ENCODE measurements at places on chromosomes 2 and 18. TPM values are rescaled to one million over a fixed set of nuclear protein-coding genes. Genes with fewer than 3 reads are reported as not detected.
A peak's percentile ranks its signal among the peaks of the same experiment; 100 is the strongest.

- DNase-seq, result no peak
Observed at GRCh38 chr2:238352361-238352760, 32.0 kb downstream of the TRAF3IP1 start.

DNA sequence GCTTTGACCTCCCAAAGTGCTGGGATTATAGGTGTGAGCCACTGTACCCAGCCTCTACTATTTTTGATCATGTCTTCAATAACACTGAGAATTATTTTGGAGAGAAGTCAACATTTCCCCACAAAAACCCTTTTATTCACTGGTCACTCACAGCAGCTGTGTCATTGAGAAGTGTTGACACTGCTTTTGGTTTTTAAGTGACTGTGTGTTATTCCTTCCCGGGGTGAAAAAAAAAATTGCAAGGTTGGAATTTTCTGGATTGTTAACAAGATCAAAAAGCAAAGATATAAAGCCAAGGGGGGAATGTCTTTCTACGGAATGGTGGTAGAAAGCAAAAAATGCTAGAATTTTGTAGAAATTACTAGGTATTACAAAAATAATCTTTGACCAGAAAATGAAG lies 61.5 kb downstream of the TANC1 start:
- peak; percentile 30 for DNase-seq

DNA sequence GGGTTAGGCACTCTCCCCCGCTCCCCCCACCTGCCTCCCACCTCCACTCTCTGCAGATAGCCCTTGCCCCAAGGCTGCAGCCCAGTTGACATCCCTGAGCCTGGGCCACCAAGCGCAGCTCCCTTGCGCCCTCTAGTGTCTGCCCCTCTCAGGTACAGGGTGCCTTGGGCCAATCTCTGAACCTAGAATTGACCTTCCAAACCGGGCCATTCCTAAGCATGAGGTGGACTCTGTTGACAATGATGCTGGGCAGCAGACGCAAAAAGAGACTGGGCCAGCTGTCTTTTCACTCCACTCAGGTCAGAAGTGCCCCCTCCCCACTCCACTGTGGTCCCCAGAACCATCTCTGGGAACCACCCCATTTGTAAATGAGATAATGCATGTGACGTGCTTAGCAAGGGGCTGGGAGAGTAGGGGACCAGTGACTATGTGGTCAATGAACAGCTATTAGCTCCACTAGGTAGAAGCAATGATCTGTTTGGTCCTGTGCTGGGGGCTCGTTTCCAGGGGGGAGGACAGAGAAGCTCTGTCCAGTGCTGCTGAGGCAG lies 43.3 kb upstream of the PLB1 start:
- peak; percentile 54 for DNase-seq

The POTEI gene
- not detected for total RNA-seq

DNA sequence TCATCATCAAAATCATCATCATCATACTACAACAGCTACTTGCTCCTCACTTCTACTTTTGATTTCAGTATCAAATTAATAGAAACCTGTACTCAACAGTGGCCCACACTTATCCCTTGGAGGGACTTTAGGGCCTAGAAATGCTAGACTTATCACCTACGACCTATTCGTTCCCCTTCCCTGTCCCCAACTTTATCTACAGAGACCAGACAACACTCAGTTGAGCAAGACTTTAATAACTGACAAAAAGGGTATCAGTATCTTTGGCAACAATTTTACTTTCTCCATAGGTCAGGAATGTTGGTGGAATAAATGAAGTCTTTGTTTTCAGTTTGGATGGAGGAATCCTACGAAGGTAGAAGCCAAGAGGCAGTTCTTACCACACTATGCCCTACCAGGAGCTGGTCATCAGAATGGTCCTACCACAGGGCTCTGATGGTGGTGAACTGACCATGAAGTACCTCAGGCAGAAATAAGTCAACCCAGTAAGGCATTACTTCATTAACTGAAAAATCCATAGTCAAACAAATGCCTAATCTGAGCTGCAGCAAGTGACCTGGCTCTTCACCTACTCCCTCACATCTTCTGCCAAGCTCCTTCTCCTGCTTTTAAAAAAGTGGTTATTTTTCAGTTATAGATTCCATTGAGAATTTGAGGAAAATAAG lies 26.6 kb downstream of the MBD2 start:
- DNase-seq, result no peak

- DNase-seq, result peak; percentile 33
Observed at GRCh38 chr2:97730245-97730644, 16.9 kb downstream of the ZAP70 start.

The ACVR2A gene
- total RNA-seq, result 1.4 TPM

The FHL2 gene
- 146 TPM for total RNA-seq

The MLPH gene
- total RNA-seq, result 50.7 TPM

GRCh38 chr2:32289165-32289999 lies 11.7 kb downstream of the YIPF4 start:
- peak; percentile 41 for DNase-seq

The RESP18 gene
- total RNA-seq, result not detected

The LHCGR gene
- not detected for total RNA-seq

GRCh38 chr2:240885566-240885965 lies 10.4 kb downstream of the MAB21L4 start:
- no peak for DNase-seq

- DNase-seq, result no peak
Observed at GRCh38 chr2:16030206-16031057, 90.1 kb downstream of the MYCN start.

GRCh38 chr2:235614176-235614860 lies 120.5 kb downstream of the AGAP1 start:
- DNase-seq, result no peak

- DNase-seq, result no peak
Observed at GRCh38 chr18:59699061-59699460, 1.8 kb upstream of the CCBE1 start.

The SLC4A3 gene
- total RNA-seq, result 2.6 TPM

DNA sequence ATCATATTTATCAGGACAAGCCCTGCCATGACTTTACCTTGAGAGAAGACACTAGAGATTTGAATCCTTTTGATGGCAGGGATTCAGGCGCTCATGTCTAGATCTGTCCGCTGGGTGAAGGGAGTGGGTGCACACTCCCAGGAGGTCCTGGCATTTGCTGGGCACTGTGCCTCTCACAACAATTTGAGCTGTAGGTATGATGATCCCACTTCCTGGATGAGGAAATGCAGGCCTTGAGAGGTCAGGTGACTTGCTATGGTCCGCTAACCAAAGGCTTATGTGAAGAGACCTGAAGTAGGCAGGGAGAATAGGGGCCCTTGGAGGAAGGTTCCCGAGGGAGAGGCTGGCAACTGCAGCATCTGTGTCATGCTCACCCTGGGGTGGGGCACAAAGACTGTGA lies 206.1 kb downstream of the HAUS1 start:
- DNase-seq, result no peak

DNA sequence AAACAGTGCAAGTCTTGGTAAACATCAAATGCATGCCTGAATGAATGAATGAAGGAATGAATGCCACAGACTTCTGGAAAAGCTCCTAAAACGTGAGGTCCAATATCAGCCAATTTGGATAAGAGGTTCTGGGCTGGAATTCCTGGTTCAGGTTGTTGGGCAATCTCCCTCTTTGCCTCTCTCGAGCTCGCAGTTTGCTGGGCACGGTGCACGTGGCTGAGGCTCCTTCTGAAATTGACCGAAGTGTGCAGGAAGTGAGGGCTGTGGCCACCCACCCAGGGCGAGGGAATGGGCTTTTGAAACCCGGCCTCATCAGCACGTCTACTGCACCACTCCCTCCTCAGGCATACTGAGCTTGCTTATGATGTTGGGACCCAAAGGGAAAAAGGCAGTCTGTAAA lies 288.8 kb upstream of the HS6ST1 start:
- DNase-seq, result no peak

The FBXO36 gene
- total RNA-seq, result 2.5 TPM

DNA sequence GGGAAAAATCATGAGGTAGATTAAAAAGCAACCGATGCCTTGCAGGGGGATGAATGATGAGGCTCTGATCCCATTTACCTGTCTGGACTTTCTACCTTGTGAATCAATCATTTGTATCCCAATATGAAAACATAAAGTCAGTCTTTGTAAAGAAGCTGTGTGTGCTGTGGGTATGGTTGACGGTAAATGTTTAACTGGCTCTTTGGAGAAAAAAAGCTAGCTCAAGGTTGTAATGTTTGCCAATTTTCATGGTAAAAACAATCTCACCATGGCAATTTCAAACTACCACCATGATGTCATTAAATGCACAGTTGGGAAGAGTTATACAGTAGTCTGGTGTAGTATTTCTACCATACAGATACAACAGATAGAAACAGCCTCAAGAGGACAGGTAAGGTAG lies 14.6 kb downstream of the TTR start:
- no peak for DNase-seq

The FRZB gene
- total RNA-seq, result 0.10 TPM

The CRYBA2 gene
- not detected for total RNA-seq

The RIT2 gene
- total RNA-seq, result 0.37 TPM

The SGPP2 gene
- 0.05 TPM for total RNA-seq

- no peak for DNase-seq
Observed at GRCh38 chr18:47726550-47726949, 203.9 kb downstream of the SMAD2 start.

DNA sequence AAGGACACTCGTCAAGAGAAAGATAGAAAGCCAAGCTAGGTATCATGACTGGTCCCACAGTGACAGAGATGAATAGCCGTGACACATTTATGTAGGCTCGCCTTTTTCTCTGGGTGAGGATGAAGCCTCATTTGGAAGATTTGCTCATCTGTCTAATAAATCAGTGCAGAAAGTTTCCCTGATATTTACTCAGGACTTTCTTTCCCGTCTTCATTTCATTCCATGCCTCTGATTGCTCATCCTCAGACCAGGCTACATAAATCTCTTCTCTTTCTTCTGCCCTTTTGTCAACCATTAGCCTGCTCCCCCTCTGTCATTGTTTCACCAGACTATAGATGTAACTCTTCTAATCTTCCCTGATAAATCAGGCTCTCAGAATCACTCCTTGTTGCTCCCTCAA lies 361.8 kb upstream of the MEIS1 start:
- no peak for DNase-seq

- no peak for DNase-seq
Observed at GRCh38 chr2:68045342-68045741, 17.5 kb downstream of the C1D start.

GRCh38 chr18:53799134-53799533 lies 425.3 kb downstream of the MBD2 start:
- peak; percentile 18 for DNase-seq

DNA sequence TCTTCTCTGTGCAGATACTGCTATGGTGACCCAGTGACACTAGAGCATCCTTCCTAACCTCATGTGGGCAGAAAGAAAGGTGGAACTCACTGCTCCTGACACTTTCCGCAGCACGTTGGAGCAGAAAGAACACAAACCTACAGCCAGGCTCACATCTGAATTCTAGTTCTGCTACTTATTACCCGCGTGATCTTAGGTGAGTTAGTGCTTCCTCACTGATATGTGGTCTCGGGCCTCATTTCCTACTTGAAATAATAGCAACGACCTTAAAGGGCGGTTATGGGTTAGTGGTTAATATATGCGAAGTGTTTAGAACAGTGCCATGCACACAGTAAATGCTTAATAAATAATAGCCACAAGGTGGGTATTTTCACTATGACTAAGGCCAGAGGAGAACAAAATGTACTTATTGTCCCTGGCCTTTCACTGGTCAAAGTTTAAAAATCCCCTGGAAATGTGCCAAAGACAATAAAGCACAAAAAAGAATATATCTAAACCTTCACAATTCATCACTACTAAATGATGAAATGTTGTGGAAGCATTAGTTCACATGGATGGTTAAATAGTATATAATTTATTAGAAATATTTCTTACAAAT lies 66.6 kb downstream of the MYOM1 start:
- DNase-seq, result no peak

- DNase-seq, result peak; percentile 84
Observed at GRCh38 chr2:157056200-157056676, 201.3 kb upstream of the GALNT5 start.

The EPB41L3 gene
- total RNA-seq, result 2.7 TPM

The KCNE4 gene
- 11.4 TPM for total RNA-seq

GRCh38 chr2:169827272-169828140 lies at the start of gene UBR3:
TSS of gene UBR3 (plus strand) at chr2:169827454. CDS start at chr2:169827508, 54 bp downstream.
- DNase-seq, result peak; percentile 87

The SNORC gene
- total RNA-seq, result 0.71 TPM

DNA sequence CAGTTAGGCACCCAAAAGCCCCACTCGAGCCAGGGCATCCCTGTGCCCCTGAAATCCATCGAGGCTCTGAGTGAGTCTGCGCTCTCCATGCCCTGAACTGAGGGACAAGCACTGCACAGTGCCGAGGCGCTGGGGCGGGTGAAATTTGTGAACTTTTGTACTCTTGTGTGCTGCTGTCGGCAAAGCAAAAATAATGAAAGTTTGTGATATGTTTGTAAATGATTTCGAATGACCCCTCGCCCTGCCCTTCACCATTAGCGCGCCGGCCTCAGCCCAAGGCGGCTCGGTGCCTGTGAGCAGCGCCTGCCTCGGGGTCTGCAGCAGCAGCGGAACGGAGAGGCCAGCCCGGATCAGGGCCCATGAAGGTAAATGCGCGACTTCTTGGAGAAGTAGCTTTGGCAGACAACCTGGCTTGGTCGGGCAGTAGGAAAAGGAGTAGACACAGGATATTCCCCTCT lies 1.8 kb upstream of the HOXD4 start:
- DNase-seq, result no peak

The GCG gene
- not detected for total RNA-seq

DNA sequence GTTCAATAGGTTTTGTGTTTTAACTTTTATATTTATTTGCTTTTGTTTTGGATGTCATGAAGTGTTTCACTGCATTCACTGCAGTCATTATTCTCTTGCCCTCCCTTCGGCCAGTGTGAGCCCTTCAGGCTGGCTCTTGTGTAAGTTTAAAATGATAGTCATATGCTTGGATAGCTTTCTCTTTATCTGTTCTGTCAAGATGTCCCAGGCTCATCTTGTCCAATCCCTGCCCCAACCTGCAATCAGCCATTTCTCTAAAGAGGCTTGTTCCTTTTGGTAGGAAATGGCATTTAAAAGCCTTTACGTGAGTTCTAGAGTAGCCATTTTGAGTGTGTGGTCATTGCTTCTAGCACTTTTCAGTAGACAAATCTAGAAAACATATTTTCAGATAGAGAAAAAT lies 238.0 kb upstream of the SLC39A10 start:
- DNase-seq, result no peak

- DNase-seq, result no peak
Observed at GRCh38 chr18:26662996-26663395, 114.6 kb upstream of the KCTD1 start.

GRCh38 chr2:231929961-231930592 lies 3.9 kb upstream of the NPPC start:
- DNase-seq, result no peak

GRCh38 chr2:100535855-100536254 lies 26.9 kb upstream of the PDCL3 start:
- DNase-seq, result peak; percentile 9

DNA sequence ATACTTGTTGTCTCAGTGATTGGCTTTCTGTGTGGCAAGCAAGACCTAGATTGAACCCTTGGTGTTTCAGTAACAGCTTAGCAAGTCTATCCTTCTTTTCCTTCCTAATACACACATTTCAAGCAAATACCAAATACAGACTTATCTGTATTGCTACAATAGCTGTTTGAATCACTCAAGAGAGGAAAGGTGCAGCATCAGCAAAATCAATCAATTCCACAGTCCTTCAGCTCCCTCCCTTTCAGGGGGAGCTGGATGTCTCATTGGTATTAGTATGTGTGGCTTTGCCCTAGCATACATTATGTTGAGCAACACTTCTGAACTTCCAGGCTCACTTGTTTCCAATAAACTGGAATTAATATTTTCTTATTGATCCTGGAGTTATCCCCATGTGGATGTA lies 323.1 kb downstream of the TMX3 start:
- no peak for DNase-seq

GRCh38 chr2:10043906-10044601 lies 704 bp downstream of the KLF11 start:
- peak; percentile 85 for DNase-seq

- no peak for DNase-seq
Observed at GRCh38 chr18:59419386-59419785, 60.3 kb upstream of the LMAN1 start.

Measured in M059J (cell line).